ENCODE measurements at places on chromosomes 5 and 9. TPM values are rescaled to one million over a fixed set of nuclear protein-coding genes. Genes with fewer than 3 reads are reported as not detected.

Gene RBM27
- 9.7 TPM for polyA plus RNA-seq

Gene CENPK
- 25.0 TPM for polyA plus RNA-seq

Gene GABRA1
- 1,123 TPM for polyA plus RNA-seq

Gene ANXA2R
- 0.28 TPM for polyA plus RNA-seq

Gene PCDHB11
- 1.1 TPM for polyA plus RNA-seq

Gene RNF44
- polyA plus RNA-seq, result 6.7 TPM
